ENCODE measurements at places on chromosomes 13 and 19.

GRCh38 chr19:47742634-47743033, 2.7 kb upstream of the NOP53 start:
- DNase-seq = no peak

- DNase-seq = no peak
These were observed 493 bp downstream of the YIPF2 start for GRCh38 chr19:10927730-10928562.

DNA sequence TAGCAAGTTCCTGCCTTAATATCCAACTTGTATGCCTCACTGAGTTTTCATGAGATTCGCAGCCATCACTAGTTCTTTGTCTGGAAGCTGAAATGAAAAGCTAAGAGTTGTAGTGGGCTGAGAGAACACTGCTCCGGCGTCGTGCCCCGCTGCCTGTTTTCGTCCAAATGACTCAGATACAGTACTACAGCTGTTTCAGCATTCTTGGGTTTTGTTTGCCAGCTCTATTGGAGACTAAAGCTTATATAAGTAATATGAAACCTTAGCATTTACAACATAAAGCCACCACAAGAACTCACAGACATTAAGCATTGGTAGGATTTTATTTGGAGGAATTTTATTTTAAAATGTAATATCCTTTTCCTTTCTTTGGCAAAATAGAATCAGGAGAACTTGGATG, 299.7 kb downstream of the DLEU7 start:
- DNase-seq = no peak

DNA sequence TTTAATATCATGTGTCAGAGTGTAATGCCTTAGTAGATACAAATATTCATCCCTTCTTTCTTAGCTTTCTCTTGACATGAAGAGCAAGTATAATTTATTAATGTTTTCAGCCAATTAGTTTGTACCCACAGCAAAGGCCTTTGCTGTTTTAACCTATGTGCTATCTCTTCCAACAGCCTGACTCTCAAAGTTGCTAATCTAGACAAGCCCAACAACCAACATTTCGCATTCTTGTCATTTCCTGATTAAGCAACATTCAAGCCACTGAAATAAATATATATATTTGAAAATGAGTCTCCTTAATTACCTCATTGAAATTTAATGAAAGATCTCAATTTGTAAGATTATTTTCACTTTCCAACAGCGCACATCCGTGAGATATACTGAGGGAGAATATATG, 18.5 kb downstream of the EPSTI1 start:
- no peak for DNase-seq

GRCh38 chr13:112987682-112988024, 18.6 kb downstream of the MCF2L start:
- no peak for DNase-seq

DNA sequence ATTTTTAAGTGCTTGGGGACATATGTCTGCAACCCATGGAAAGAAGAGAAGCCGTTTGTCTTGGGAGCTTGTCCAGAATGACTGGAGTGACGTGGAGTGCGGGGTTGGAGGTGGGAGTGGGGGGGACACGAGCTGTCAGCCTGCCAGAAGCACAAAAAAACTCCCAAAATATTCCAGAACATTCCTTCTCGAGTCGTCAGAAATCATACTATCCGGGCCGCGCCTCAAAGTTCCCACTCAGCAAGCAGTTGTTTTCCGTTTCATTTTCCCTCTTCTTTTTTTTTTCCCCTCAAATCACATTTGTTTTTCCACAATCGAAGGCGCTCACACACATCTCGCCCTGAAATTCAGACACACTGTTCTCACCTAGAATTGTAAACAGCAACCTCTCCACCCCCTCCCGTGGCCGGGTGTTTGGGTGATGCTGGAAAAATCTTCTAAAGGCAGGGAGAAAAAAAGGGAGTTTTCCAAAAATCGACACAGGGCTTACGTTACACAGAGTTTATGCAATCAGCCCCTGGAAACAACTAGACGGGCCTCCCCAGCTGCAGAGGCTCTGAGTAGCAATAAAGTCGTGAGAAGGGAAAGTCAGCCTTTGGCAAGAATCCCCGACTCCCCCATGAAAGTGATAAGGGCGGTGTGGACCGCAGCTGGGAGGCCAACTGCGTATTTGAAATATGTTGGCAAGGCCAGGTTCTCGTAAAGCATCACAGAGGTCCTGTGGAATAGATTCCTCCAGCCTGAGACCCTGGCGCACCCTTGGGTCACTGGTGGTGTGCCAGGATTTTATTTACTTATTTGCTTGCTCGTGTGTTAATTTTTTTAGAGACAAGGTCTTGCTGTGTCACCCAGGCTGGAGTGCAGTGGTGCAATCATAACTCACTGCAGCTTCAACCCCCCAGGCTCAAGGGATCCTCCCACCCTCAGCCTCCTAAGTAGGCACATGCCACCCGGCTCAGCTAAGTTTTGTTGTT, 31.2 kb upstream of the KLF2 start:
- peak; percentile 77 for DNase-seq

Data from Right ventricle myocardium superior (tissue), 1 donor.